Melanocyte of skin (primary cell): ENCODE measurements at places on chromosomes 1 and 21. TPM values are rescaled to one million over a fixed set of nuclear protein-coding genes. Genes with fewer than 3 reads are reported as not detected.

The OSCP1 gene
- total RNA-seq: 5.7 and 8.3 TPM in 2 replicates

The DPH2 gene
- 40.0 and 49.7 TPM in 2 replicates for total RNA-seq

The TMPRSS15 gene
- total RNA-seq: under 0.01 TPM in 1 of 2 replicates, not detected in the other

The RIPPLY3 gene
- not detected in 2 replicates for total RNA-seq

The LEPR gene
- total RNA-seq: 3.2 and 3.3 TPM in 2 replicates

The LCE3E gene
- not detected in 2 replicates for total RNA-seq

The ZNF670 gene
- total RNA-seq: 3.2 and 3.7 TPM in 2 replicates

The CDK18 gene
- total RNA-seq: 4.3 and 7.2 TPM in 2 replicates

The PLD5 gene
- total RNA-seq: not detected in 2 replicates

The RGSL1 gene
- not detected in 2 replicates for total RNA-seq

The TMOD4 gene
- total RNA-seq: not detected in 2 replicates

The TMEM269 gene
- 0.15 TPM in 1 of 2 replicates, not detected in the other for total RNA-seq

The GPR25 gene
- total RNA-seq: not detected in 2 replicates

The ZSCAN20 gene
- total RNA-seq: 6.2 and 9.1 TPM in 2 replicates

The STUM gene
- 2.9 and 7.9 TPM in 2 replicates for total RNA-seq

The TDRD5 gene
- not detected in 2 replicates for total RNA-seq

The PLEKHA6 gene
- total RNA-seq: 1.1 and 3.1 TPM in 2 replicates

The SPRR2F gene
- total RNA-seq: not detected in 2 replicates

The KCNT2 gene
- total RNA-seq: not detected in 2 replicates

The RGS13 gene
- not detected in 2 replicates for total RNA-seq

The BEND5 gene
- under 0.01 TPM in 1 of 2 replicates, not detected in the other for total RNA-seq

The SPRR1A gene
- not detected in 2 replicates for total RNA-seq

The EPHA8 gene
- not detected in 2 replicates for total RNA-seq

The TLR5 gene
- total RNA-seq: under 0.01 TPM in 1 of 2 replicates, not detected in the other

The GORAB gene
- total RNA-seq: 5.2 and 10.9 TPM in 2 replicates

The GJA9 gene
- not detected in 2 replicates for total RNA-seq

The TMCC2 gene
- total RNA-seq: 7.2 and 8.7 TPM in 2 replicates

The HRNR gene
- under 0.01 TPM in 1 of 2 replicates, not detected in the other for total RNA-seq

The DENND2C gene
- 1.2 and 1.7 TPM in 2 replicates for total RNA-seq

The KCNJ15 gene
- 0.31 TPM in 1 of 2 replicates, not detected in the other for total RNA-seq

The IBA57 gene
- 1.7 and 2.8 TPM in 2 replicates for total RNA-seq

The ZNF124 gene
- total RNA-seq: 21.3 and 28.7 TPM in 2 replicates

The IGSF5 gene
- under 0.01 TPM in 1 of 2 replicates, not detected in the other for total RNA-seq

The AK4 gene
- total RNA-seq: 1.3 and 17.3 TPM in 2 replicates

The ICOSLG gene
- total RNA-seq: under 0.01 and 0.36 TPM in 2 replicates

The PRDM16 gene
- total RNA-seq: under 0.01 TPM in 2 replicates

The BCAR3 gene
- total RNA-seq: 41.0 and 41.3 TPM in 2 replicates

The CLEC20A gene
- total RNA-seq: 0.46 TPM in 1 of 2 replicates, not detected in the other

The AGBL4 gene
- total RNA-seq: under 0.01 TPM in 2 replicates

The UQCRHL gene
- total RNA-seq: 1.0 and 1.8 TPM in 2 replicates

The C1orf56 gene
- 2.3 and 4.3 TPM in 2 replicates for total RNA-seq

The DCDC2B gene
- not detected in 2 replicates for total RNA-seq

The S100A3 gene
- 0.15 and 1.3 TPM in 2 replicates for total RNA-seq

The TSPEAR gene
- total RNA-seq: not detected in 2 replicates

The MMP23B gene
- total RNA-seq: 0.34 TPM in 1 of 2 replicates, not detected in the other

The CCDC27 gene
- total RNA-seq: not detected in 2 replicates

The PER3 gene
- total RNA-seq: 13.8 and 15.5 TPM in 2 replicates

The LMX1A gene
- not detected in 2 replicates for total RNA-seq

The PCAT6 gene
- total RNA-seq: 1.1 and 1.4 TPM in 2 replicates

The UAP1 gene
- 34.0 and 40.6 TPM in 2 replicates for total RNA-seq

The SYTL1 gene
- under 0.01 and 0.34 TPM in 2 replicates for total RNA-seq

The LCE1A gene
- total RNA-seq: not detected in 2 replicates

The DYNLT5 gene
- total RNA-seq: 0.73 and 2.4 TPM in 2 replicates

The KLF18 gene
- not detected in 2 replicates for total RNA-seq

The OVAAL gene
- not detected in 2 replicates for total RNA-seq

The SIPA1L2 gene
- total RNA-seq: 32.0 and 40.9 TPM in 2 replicates
